ENCODE measurements at places on chromosomes 4 and X.

GRCh38 chr4:108168160-108168670, 517 bp downstream of the LEF1 start:
- DNase-seq, result peak; percentile 10

GRCh38 chr4:56511098-56511497, 5.5 kb downstream of the ARL9 start:
- no peak for DNase-seq

DNA sequence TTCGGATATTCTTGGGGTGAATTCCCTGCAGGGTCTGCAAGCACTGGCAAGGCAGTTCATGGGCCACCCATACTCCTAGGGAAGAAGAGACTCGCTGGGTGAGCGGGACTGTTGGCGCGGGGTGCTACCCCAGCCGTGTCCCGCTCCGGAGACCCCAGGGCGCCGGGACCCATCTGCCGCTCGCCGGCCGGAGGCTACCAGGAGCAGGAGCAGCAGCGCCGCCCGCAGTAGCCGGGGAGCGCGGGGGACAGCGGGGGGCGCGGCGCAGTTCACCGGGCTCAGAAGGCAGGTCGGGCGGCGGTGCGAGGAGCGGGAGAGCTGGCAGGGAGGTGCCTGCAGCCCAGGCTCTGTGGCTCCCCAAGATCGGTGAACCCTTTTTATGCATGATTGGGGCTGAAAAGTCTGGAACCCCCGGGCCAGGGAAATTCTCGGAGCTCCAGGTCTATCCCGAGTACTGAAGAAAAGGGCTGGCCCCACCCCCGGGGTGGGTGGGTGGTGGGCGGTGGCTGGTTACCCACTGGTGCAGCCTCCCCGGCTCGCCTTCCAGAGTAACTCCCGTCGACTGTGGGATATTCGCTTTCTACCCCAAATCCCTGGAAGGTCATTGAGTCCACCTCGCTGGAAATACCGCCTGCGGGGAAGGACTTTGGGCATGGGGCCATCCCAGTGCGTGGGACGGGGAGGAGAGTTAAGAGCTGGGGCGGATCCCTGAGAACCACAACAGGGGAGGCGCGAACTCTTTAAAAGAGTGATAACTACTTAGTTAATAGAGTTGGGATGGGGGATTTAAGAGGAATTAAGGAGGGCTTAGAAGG, 37.6 kb downstream of the PF4 start:
- no peak for DNase-seq

GRCh38 chr4:110119337-110119736, 79.1 kb downstream of the ELOVL6 start:
- no peak for DNase-seq

DNA sequence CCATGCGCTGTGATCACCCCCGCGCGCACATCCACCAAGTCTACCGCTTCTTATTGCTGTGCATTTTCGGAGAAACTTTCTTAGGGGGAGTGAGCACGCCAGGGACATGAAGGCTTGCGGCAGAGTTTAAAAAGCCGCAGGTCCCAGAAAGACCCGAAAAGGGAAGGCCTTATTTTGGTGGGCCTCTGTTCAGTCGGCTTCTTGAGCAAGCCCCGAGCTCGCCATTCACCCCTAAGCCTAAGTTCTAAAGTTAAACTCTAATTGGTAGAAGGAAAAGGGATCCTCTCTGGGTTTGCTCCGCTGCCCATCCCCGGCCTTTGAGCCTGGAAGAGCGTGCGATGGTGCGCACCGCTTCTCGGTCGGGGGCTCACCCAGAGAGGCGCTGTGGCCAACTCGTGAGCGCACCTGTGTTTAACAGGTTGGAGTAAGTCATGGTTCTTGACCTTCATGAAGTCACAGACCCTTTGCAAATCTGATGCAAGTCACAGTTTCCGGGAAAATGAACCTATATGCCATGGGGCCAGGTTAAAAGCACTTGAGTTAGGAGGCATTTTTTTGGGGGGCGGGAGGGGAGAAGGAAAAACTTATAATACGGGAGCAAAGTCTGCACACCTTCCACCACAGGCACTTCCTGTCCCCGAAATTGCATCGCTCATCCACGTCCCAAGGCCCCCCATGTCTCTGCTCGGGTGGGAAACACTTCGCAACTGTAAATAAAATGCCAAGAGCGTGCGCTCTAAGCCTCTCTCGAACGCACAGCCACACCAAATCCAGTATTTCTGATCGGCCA, 1.9 kb downstream of the PHOX2B start:
- no peak for DNase-seq

- no peak for DNase-seq
These were observed 41.1 kb downstream of the CBLL2 start for GRCh38 chrX:22313766-22314165.

DNA sequence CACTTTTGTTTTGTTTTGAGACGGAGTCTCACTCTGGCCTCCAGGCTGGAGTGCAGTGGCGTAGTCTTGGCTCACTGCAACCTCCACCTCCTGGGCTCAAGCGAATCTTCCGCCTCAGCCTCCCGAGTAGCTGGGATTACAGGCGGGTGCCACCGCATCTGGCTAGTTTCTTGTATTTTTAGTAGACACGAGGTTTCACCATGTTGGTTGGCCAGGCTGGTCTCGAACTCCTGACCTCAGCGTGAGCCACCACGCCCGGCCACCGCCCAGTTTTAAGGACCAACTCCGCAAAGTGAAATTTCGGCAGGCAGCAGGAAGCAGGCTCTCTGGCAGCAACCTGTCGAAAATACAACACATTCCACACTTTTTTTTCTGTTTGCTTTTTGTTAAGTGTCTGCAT, 13.4 kb downstream of the DHRSX start:
- DNase-seq, result no peak

DNA sequence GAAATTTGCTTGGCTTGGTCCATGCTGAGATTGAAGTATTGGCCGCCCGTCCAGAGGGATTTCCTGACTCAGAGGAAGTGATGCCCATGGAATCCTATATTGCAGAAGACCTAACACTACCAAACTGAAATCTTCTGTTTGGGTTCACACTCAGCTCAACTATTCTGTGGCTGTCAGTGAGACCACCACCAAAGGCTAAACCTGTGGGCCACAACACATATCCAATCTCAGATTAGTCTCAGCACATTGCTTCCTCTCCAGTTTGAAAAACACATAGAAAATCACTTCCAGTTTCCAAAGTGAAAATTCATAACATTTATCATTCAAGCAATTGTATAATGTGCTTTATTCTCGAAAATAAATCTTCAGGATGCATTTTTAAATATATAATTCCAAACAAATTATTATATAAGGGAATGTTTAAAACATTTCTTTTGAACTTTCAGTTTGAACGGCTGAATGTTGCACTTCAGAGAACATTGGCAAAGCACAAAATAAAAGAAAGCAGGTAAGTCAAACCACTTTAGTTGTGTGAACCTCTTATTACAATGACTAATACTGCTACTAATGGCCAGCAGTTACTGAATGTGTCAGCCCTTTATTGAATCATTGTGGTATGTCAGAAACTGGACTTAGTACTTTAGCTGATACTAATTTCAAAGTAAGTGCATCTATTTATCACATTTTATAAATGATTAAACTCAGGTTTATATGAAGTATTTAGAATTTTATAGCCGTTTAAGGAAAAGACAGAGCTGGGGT, 37.0 kb downstream of the GUCY1A1 start:
- peak; percentile 41 for DNase-seq

DNA sequence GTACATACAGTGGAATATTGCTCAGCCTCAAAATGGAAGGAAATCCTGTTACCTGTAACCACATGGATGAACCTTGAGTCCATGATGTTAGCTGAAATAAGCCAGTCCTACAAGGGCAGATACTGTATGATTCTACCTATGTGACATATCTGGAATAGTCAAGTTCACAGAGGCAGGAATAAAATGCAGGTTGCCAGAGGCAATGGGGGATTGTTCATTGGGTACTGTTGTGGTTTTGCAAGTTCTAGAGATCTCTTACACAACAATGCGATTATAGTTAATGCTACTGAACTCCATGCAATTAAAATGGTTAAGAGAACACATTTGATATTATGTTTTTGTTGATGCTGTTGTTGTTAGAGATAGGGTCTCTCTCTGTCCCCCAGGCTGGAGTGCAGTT, 74.6 kb downstream of the SHROOM2 start:
- DNase-seq, result no peak

GRCh38 chr4:53461244-53461643, 83.8 kb downstream of the FIP1L1 start:
- no peak for DNase-seq

DNA sequence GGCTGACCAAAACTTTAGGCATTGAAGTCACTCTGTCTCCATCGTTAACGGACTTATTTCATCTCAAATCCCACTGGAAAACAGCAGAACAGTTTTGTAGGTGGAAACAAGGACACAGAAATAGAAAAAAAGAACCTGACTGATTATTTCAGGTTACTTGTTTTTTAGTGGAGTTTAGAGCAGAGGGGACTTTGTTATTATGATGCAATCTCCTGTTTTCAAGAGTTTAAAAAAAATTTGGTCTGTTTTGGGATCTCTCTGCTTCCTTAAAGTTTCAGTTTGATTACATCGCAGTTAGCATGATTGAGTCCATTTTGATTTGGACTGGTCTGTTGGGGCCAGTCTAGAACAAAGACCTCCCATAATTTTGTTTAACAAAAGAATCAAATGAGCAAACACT, 13.6 kb downstream of the PROM1 start:
- DNase-seq, result no peak

DNA sequence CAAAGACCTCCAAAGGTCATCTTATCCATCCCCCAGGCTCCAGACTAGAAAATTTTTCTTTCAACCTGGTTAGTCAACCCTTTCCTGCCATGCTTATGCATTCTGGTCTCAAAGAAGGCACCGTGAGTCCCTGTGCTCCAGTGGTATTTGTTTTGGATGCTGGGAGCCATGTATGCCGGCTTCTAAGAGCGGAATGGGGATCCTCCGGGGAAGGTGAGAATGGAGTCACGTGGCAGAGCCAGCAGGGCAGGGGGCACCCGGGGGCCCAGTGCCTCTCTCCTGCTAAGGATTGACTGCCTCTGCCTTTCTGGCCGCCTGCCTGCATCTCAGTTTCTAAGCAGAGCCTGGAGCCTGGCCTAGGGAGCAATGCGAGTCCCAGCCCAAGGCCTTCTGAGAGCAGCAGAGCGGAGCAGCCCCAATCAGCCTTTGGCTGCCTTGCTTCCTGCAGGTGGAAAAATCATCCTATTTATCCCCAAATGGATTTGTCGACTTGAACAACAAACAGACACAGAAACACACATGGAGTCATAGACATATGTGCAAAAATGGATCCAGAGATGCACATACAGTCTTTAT, 141.0 kb downstream of the PJA1 start:
- DNase-seq, result no peak

DNA sequence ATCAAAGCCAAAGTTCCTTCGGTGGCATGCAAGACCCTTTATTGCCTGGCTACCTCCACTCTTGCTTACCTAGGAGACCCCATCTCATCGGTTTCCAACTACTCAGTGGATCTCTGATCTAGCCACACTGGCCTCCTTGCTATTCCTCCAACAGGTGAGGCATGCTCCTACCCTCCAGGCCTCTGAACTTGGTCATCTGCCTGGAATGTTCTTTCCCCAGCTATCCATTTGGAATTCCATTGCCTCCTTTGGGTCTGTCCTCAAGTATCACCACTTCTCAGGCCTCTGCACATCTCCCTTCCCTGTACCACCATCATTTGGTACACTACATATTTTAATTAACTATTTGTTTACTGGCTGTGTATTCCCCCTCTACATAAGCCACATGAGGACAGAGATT, 11.2 kb downstream of the LGI2 start:
- no peak for DNase-seq

- no peak for DNase-seq
These were observed 249.3 kb downstream of the CHIC1 start for GRCh38 chrX:73812256-73812655.

- no peak for DNase-seq
These were observed 362.4 kb downstream of the MID1IP1 start for GRCh38 chrX:39163581-39164126.

DNA sequence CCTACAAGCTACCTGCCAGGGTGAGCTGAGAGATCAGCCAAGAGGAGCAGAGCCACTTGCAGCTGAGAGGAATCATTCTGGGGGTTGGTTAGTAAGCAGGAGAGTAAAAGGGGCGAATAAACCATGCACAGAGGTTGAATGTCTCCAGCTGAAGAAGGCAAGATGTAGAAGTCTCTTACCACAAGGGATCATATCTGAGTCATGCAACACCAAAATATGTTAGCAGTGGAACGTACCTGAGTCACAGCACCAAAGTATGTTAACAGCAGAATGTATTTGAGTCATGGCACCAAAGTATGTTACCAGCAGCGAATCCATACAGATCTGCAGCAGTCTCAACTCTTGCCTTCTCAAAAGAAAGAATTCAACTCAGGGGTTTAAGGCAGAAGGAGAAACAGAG, 29.9 kb downstream of the C4orf51 start:
- no peak for DNase-seq

DNA sequence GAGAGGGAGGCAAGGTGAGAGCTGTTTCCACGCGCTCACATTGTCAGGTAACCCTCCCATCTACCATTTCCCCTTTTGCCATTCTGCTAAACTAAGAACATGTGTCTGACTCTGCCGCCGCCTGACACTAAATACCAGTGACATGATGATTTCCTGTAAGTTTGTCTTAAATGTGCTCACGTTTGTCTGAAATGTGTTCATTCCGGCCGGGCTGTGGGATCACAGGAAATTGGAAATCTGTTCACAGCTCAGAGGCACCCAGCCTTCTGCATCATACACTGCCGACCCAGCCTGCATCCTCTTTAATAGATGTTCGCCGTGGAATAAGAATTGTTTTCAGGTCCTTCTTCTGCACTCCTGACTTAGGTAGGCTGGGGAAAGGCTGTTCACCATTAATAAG, 336.2 kb upstream of the PPARGC1A start:
- peak; percentile 4 for DNase-seq

GRCh38 chrX:107878106-107878505, 52.4 kb downstream of the MID2 start:
- no peak for DNase-seq

- no peak for DNase-seq
These were observed 50.6 kb upstream of the ANKRD17 start for GRCh38 chr4:73309211-73309610.

- no peak for DNase-seq
These were observed 8.1 kb downstream of the ANXA5 start for GRCh38 chr4:121688701-121689100.

DNA sequence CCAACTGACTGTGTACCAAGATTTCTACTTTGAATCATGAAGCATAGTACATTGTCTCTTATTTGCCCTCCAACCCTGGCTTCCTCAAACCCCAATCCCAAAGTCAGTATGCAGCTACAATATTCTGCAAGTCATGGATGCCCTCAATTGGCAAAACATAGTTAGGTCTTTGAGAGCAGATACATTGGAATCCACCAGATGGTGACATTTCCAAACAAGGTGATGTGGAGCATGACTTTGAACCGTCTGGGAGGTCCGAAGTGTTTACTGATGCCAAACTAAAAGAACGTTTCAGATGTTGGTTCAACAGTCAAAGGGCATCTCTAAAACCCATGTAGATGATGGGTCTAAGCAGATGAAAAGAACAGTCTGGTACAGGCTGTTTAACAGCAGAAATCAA, 43.7 kb upstream of the FRMD7 start:
- DNase-seq, result no peak

DNA sequence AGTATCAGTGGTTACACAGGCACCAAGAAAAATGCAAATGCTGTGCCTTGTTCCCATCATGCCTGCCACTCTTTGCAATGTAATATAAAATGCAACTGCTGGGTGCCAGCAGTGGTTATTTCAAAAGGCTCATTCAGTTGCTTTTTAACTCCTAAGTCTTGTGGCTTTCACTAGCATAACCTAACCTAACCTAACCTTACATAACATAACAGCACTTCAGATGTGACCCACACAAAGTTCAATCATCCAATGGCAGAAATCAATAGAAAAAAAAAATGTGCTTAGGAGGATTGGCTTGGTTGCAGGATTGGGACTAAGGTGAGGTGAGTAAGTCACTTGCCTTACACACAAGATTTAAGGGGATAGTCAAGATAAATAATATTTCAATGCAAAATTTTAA, 60.2 kb upstream of the VMA21 start:
- DNase-seq, result no peak
